Aorta (tissue), 5 donors: ENCODE measurements at places on chromosomes 7 and 10. TPM values are rescaled to one million over a fixed set of nuclear protein-coding genes. Genes with fewer than 3 reads are reported as not detected.

DNA sequence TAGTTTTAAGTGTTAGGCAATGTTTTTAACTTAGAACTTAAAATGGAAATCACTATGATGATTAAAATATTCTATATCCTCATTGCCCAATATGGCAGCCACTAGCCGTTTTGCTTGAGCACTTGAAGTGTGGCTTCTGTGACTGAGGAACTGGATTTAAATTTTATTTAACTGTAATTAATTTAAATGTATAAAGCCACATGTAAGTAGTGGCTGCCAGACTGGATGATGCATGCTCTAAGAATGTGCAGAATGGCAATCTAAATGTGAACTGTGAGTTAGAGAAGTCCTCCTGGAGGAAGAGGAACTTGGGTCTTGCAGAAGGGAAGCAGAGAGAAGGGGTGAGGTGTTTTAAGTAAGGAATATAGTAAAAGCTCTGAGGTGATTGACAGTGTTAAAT is 451.4 kb downstream of the SUGCT start:
- DNase-seq, result no peak

DNA sequence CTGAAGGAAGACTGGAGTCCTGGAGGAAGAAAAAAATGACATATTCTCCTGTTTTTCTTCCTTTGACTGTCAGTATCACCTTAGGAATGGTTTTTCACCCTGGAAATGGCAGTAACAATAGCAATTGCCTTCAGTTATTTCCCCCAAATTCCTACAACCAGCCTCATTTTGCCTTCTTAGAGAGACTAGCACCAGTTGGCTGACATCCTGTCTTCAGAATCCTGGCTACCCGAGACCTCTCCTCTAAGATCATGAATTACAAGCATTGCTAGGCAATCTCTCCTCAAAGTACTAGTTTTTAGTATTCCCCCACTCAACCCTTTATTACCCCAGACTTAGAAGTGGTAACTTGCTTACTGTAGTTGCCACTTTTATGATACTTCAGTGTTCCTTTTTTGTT is 53.4 kb downstream of the TAS2R16 start:
- DNase-seq, result no peak

GRCh38 chr7:79317728-79318127 is 135.7 kb downstream of the MAGI2 start:
- DNase-seq, result no peak

DNA sequence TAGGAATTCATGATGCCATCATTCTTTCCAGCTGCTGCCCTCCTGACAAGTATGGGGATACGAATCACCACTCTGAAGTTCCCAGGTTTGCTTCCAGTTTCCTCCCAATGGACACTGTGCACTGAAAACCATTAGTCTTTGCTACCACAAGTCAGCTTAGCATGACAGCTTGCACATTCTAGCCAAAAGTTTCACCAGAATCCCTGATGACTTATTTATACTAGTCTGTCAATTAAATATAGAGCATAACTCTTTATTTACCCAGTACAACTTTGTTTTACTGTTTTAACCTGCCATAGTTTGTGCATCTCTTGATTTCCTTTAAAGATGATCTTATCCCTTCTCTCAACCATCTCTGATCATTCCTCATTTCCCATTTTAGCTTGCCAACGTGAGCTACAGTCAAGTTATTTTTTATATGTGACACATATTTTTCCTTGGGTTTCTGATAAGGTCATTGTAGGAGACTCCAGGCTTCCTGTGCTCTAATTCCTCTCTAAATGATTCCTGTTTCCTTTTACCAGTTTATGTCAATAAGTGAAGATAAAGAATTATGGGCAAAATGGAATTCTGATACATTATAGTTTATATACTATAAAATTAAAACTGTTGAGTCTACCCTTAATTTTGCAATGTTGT is 167.5 kb upstream of the MEOX2 start:
- DNase-seq, result no peak

- peak; percentile 2 for DNase-seq
These were observed 119.5 kb downstream of the TRRAP start for GRCh38 chr7:98997846-98998245.

DNA sequence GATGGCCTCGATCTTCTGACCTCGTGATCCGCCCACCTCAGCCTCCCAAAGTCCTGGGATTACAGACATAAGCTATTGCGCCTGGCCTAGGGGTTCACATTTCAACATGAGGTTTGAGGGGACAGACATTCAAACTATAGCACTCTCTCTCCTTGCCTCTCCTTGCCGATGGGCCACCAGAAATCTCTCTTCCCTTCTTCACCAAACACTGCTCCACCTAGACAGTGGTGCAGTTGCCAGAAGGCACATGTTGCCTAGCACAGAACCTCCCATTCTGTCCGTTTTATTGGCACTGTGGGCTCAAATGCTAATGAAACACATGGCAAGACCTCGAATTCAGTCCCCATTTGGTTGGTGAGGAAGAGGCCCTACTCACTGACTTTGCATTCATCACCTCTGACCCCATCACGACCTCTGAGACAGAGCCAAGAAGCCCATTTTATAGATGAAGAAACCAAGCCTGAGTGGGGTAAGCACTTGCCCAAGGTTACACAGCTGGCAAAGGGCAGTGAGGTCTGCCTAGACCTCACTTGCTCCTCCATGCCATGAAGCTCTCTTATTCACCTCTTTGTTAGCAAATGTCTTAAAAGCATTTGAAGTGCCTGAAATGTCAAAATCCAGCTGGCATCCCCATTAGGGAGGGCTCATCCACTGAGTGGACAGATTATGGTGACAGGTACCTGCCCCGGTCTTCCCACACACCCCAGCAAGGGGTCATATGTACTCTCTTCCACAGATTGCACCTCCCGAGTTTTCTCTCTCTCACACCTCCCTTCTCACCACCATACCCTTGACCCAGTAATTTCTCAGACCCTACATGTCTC is 34.0 kb downstream of the GPRIN2 start:
- peak; percentile 57 for DNase-seq

DNA sequence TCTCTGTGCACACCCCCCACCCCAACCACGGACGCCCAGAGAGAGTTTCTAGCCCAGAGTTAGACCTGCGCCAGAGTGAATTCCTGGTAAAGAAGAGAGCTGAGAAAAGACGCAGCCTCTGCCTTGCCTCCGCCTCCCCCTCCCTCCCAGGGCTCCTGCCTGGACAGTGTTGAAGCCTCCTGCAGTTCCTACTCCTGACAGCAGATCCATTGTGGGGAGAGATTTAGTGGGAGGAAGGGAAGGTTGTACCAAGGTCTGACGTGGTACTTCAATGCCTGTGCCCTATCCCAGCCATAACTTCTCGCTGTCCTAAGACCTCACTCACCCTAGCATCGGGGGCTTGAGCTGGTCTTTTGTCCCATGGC is 952 bp downstream of the SRRM3 start:
- no peak for DNase-seq

ANKRD1 gene
- 0.30 TPM for total RNA-seq
